ENCODE measurements at places on chromosomes 12 and 14.

DNA sequence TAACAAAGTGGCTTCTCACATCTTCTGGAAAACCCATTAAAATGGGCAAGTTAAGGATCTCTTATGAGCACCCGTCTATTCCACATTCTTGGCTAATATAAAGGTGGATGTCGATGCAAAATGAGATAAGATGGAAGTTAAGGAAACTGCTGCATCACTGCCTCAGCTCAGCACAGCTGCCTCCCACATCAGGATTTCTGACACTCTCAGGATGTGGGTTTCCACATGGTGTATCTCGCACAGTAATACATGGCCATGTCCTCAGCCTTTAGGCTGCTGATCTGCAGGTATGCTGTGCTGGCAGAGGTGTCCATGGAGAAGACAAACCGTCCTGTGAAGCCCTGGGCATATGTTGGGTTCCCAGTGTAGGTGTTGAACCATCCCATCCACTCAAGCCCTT is 1348.0 kb downstream of the TMEM121 start:
- no peak for DNase-seq

DNA sequence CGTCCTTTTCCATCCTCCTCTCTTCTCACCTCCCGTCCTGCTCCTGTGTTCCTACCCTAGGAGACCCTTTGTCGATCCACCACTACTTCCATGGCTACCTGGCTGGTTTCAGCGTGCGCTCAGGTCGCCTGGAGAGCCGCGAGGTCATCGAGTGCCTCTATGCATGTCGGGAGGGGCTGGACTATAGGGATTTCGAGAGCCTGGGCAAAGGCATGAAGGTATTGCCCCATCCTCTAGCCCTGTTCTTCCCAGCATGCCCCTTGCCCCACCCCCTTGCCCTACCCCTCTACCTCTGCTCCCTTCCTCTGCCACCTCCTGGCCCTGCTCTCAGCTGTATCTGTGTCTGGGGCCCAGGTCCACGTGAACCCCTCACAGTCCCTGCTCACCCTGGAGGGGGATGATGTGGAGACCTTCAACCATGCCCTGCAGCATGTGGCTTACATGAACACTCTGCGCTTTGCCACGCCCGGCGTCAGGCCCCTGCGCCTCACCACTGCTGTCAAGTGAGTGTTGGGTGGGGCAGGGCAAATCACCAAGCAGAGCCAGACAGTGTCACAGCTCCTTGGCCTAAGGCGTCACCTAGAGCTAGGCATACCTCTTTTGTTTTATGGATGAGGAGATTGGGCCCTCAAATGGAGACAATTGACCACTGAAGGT is 12.8 kb downstream of the CLSTN3 start:
- no peak for DNase-seq

GRCh38 chr12:72000969-72001648 is 62.5 kb downstream of the TPH2 start:
- DNase-seq, result no peak

DNA sequence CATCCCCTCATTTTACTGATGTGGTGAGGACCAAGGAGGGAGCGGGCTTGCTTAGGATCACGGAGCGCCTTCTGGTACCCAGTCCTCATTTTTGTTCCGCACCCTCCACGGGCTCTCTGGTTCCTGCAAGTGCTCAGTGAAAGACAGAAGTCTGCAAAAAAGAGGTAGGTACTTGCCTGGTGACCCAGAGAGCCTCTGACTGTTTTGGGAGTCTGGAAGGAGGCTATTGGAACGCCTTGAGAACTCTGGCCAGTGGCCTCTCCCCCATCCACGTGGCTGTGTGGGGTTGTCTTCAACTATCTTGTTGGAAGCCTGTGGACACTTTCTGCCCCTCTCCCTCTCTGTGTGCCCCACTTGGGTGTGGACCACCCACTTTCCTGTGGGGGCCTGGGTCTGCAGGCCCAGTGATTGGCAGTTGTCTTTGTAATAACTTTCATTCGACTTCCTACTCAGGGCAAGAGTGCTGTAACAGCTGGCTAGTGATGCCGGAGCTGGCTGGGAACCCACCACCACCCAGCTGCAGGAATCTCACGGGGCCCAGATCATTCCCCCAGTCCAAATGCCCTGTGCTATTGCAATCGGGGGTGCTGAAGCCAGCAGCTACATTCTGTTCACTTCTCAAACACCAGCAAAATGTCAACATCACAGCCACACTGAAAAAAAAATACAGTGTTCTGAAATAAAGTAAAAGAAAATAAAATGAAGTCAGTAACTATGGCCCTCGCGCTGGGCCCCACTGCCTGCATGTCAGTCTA is 122.8 kb downstream of the PRMT8 start:
- DNase-seq, result no peak

DNA sequence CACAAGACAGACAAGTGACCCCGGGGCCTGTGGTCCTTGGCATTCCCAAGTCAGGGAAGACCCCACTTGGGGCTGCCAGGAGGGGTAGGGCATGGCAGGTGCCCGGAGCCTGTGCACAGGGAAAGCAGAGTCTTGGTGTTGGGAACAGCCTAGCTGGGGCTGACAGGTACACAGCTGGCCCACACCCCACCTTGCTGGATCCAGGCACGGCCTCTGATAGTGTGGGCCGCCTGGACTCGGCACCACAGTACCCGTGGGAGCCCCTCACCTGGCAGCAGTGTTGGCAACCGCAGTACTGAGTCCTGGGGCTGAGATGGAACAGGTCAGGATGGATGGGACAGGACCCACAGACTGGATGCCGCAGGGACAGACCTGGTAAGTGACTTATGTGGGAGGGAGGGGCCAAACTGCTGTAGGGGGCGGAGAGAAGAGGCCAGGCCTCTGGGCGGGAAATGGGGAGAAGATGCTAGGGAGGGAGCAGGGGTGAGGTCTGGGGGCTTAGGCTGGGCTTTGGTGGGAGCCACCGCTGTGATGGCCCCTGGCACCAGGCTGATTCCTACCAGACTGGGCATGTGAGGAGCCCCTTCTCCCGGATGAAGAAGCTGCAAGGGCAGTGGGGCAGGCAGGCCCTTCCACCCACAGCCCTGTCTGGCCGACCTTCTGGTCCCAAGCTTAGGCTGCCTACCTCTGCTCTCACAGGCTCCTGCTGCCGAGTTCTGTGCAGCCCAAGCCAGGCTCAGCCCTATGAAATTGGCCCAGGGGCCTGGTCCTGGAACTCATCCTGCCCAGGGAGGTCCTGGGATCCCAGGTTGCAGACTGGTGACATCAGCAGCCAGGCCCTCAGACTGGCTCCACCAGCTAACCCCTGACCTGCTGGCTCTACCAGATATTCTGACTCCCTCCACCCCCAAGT is at the start of gene TGM1:
Gene TGM1, minus strand, starts transcription at position 357 of the 913 bp plus-strand sequence. CDS start 825 bp downstream, outside the sequence.
- no peak for DNase-seq

GRCh38 chr12:108618079-108618952 is 15.4 kb downstream of the SELPLG start:
- DNase-seq, result no peak

DNA sequence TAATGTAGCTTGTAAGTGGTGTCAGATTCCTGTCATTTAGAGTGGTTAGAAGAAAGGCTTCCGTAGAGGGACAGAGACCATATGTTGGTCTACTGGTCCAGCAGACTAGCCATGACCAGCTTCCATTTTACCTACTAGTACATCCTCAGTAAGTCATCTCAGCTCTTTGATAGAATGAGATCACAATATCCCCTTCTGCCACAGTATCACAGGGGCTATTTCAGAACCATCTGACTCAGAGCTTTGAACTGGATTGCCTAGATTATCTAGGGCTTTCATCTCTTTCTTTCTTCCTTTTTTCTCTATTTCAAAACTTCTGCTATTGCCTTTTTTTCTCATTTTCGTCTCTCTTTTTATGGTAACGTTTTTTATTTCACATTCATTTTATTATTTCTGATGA is 4.7 kb downstream of the ZDHHC17 start:
- no peak for DNase-seq

All from GM04503 (cell line).